ENCODE measurements at places on chromosomes 5 and 9.

- no peak for DNase-seq
Measured at GRCh38 chr9:89357331-89358197, 39.3 kb downstream of the SECISBP2 start.

GRCh38 chr5:123673107-123673506 is 161.1 kb downstream of the CSNK1G3 start:
- DNase-seq, result no peak

DNA sequence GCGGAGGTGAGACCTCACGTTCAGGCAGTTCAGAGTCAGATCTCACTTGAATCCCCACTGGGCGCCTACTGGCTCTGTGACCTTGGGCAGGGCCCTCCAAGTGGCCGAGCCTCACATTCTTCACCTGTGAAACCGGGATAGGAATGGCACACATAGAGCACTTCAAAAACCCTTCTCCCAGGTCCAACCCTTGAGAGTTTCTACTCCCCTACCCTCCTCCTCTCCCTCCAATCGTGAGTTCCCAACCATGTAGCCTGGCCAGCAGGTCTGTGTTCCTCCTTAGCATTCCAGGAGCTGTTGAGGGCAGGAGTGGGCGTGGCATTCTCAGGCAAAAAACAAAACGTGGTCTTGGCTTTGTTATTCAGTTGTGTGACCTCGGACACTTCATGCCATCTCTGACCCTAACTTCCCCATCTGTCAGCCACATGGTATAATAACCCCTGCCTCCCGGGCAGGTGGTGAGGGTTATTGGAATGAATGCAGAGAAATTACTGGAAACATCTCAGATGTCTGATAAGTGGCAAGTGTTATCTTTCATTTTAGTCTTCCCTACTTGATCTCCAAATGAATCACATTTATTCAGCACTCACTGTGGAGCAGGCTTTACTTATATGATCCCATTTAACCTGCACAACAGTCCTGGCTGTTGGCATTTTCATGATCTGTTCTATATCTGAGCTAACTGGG is 112.8 kb upstream of the BOD1 start:
- no peak for DNase-seq

DNA sequence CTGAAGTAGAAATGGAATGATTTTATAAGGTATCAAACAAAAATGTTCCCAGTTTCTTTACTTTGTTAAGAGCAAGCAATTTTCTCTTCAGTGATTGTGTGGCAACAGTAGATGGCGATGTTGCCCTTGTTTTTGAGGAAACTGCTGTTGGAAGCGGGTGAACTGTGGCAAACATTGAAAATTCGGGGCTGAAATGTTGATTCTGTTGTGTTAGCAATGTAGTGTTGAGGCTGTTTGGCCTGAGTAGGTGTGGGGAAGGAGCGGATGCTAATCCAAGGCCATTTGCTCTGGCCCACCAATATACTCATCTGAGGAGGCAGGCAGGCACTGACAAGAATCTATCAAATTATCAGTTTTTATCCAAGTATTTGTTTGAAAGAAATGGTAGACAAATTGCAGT is 129.8 kb downstream of the SLC12A2 start:
- DNase-seq, result peak; percentile 30

GRCh38 chr5:54520438-54520846 is 2.9 kb downstream of the SNX18 start:
- no peak for DNase-seq

- no peak for DNase-seq
Measured at GRCh38 chr5:181190711-181191525, 14.1 kb downstream of the TRIM7 start.

Measured in HTR-8/SVneo (cell line).